Stimulated activated CD4-positive, alpha-beta T cell treated with anti-CD3 and anti-CD28 coated beads, TNF-alpha, amount 100 ng/mL, for 1 hour (primary cell): ENCODE measurements at places on chromosomes 7 and 10.

DNA sequence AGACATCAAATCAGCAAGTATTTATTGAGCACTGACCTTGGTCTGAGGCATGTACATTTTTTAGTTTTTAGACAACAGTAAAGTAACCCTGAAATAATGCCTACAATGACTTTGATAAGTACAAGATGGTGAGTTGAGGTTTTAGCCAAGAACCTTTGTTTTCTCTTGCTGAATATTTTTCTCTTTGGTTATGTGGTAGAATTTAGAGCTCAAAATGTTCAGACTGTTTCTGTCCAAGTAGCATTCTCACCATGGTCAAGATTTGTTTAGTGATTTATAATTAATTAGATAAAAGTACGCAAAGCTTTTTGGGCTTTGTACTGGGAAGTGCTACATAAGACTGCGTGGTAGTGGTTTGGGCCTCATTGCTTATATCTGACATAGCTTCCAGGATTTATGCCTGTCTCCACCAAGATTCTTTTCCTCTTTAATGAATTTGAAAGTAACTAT is 102.4 kb downstream of the KAT6B start:
- DNase-seq: no peak

- DNase-seq: no peak
Observed at GRCh38 chr7:157272351-157273207, 64.2 kb upstream of the DNAJB6 start.

DNA sequence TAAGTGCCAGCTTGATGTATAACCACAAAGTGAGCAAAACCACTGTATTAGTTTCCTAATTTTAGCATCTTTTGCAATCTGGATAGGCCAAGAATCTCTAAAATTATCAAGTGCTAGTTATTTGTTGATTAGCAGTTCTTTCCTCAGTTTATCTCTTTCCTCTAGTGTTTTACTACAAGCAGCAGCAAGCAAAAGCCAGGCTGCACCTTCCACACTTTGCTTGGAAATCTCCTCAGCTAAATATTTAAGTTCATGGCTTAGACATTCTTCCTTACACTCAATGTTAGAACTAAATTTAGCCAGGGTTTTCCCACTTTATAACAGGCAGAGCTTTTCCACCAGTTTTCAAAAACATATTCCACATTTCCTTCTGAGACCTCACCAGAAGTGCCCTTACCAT is 85.7 kb upstream of the BMPER start:
- DNase-seq: no peak

- no peak for DNase-seq
Observed at GRCh38 chr7:15490291-15490690, 71.5 kb downstream of the AGMO start.

GRCh38 chr10:68516766-68517165 is 10.6 kb downstream of the SLC25A16 start:
- no peak for DNase-seq

DNA sequence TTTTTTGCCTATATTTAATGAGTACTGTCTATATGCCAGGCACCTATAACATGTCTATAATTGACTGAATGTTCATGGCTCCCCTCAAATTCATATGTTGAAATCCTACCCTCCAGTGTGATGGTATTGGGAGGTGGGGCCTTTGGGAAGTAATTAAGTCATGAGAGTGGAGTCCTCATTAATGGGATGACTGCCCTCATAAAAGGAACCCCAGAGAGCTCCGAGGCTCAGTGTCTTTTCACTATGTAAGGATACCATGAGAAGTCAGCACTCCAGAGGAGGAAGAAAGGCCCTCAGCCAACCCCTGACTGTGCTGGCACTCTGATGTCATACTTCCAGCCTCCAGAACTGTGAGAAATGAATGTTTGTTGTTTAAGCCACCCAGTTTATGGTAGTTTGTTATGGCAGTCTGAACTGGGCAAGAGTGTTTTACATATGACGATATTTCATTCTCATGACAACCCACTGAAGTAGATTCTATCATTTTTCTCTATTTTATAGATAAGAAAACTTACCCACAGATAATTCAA is 61.1 kb upstream of the PCGF5 start:
- no peak for DNase-seq

- DNase-seq: no peak
Observed at GRCh38 chr10:63965846-63966245, 444.6 kb downstream of the REEP3 start.

DNA sequence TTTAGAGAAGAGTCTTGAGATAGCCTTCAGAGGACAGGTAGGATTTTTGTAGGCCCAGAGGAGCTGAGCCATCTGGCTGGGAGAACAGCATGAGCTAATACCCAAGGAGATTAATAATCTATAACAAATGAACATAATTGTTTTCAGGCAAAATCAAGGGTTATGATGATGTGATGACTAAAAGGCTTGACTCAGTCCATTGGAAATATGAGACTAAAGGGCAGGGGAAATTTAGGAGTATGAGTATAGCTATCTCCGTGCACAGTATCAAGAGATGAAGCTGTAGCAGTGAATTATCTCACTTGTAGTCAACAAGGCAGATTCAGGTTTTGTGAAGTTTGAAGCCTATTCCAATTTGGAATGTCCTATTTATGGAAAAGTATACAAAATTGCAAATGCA is 40.1 kb downstream of the CSTF2T start:
- DNase-seq: no peak

GRCh38 chr7:49094866-49095265 is 170.5 kb downstream of the CDC14C start:
- DNase-seq: no peak

DNA sequence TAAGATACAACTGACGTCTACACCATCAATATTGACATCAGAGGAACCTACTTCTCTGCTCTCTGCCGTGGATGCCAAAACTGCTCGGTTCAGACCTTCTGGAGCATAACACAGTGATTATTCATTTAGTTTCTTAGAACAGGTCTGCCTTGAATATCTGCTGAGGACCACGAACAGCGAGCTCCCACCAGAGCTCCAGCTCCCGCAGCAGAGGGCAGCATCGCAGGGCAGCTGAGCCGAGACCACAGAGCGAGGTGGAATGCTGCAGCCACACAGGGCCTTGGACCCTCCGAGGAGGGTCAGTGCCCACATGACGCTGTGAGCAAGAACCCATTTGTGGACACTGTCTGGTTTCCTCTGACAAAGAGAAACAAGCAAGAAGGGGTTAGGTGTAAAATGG is 6.8 kb downstream of the VIPR2 start:
- DNase-seq: no peak

DNA sequence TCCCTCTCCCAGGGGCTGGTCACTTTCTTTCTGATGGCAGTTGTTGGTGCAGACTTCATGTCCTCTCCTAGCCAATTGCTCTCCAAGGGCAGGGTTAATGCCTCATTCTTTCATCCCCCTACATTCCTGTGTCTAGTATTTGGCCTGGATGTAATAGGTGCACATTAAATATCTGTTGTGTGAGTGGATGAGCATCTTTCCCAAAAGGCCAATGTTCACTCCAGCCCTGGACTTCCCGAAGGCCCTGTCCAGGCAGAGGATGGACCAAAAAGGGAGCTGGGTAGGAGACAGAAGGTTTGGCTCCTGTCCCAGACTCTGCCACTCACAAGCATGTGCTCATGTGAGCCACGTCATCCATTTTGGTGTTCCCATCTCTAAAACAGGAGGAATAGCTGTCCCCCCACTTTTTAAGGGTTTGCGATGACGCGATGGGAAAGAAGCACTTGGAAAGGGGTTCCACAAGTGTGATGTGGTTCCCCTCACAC is 47.5 kb downstream of the RGS10 start:
- DNase-seq: no peak
